ENCODE measurements at places on chromosomes 1 and 21. TPM values are rescaled to one million over a fixed set of nuclear protein-coding genes. Genes with fewer than 3 reads are reported as not detected.

Gene DPT
- total RNA-seq = not detected

Gene TRIM45
- total RNA-seq = 12.7 TPM

Gene HTR6
- total RNA-seq = 0.45 TPM

DNA sequence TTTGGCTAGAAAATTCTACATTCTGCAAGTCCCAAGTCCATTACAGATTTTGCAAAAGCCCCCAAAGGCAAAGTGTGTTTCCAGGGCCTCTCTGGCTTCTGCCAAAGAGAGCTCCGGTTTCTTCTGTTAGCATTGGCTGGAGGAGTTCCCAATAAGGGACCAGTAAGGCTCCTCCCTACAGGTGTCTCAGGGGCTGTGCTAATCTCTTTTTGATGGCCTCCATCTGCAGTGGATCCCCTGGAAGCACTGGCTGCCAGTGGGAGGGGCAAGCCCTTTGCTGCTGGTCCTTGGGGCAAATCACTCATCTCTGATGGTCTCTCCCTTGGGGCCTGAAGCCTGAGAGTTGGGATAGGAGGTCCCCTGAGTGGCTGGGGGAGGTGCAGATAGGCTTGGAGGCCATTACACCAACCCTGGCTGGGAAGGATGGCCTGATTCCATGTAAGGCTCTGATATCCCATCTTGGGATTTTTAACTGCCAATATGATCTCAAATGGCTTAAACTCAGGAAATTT lies 89.1 kb upstream of the USP24 start:
- DNase-seq = peak; percentile 49

DNA sequence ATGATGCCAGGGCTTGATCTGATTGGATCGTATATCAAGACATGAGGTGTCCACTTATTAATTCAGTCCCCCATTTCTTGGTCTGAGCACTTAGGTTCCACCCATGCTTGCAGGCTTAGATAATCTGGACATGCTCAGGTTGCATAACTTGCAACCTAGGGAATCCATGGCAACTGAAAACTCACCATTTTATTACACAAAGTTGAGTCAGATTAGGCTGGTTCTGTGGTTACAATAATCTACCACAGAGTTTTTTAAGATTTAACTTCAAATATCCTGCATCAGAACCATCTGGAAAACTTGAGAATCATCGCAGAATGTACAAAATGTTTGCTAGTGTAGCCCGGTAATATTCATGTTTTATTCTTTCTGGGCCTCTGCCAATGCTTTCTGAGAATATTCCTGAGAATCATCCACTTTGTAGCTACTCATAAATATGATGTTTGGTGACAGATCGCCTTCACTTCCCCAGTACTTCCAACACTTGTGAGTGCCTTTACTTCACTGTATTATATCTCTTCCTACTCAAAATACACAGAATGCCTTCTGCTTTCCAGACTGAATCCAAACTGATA lies 707.2 kb upstream of the ADAMTS5 start:
- no peak for DNase-seq

GRCh38 chr21:34984356-34985058 lies 64.6 kb downstream of the RUNX1 start:
- DNase-seq = no peak

DNA sequence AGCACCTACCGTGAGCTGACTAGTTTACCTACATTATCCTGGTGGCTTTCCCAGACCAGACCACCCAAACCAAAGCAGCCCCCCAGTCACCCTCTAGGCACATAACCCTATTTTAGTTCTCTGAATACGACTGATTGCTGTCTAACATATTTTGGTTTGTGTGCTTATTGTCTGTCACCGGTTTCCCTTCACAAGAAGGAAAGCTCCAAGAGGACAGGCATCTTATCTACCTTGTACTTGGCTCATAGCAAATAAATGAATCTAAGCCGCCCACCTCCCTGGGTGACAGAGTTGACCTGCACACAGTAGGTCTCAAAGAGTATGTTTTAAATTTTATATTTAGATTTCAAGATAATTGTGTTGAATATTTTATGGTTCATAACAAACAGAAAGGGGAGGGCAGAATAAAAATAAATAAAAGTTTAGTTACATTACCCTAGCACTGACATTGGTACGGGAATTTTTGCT lies 904 bp upstream of the PRDX6 start:
- DNase-seq = no peak

GRCh38 chr1:56357927-56358690 lies 221.3 kb downstream of the PLPP3 start:
- no peak for DNase-seq

DNA sequence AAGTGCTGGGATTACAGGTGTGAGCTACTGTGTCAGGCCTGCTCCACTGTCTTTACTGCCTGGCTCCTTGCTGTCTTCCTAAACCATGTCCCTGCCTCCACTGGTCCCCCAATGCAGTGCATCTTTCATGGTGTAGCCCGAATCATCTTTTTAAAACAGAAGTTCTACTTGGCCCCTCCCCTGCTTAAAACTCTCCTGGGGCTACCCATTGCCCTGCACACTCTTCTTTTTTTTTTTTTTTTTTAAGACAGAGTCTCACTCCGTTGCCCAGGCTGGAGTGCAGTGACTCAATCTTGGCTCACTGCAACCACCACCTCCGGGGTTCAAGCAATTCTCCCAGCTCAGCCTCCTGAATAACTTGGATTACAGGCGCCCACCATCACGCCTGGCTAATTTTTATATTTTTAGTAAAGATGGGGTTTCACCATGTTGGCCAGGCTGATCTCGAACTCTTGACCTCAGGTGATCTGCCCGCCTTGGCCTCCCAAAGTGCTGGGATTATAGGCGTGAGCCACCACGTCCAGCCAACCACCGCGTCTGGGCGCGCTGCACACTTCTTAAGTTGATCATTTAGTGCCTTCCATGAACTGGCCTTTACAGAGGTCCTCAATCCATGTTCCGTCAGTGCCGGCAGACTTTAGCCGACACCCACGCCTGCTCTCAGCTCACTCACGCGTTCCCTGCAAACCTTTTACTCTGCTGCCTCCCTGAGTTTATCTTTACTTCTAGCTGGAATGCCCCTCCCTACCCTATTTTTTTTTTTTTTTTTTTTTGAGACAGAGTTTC lies 2.4 kb downstream of the FCN3 start:
- no peak for DNase-seq
